ENCODE measurements at places on chromosomes 16 and 17.
A peak's percentile ranks its signal among the peaks of the same experiment; 100 is the strongest.

DNA sequence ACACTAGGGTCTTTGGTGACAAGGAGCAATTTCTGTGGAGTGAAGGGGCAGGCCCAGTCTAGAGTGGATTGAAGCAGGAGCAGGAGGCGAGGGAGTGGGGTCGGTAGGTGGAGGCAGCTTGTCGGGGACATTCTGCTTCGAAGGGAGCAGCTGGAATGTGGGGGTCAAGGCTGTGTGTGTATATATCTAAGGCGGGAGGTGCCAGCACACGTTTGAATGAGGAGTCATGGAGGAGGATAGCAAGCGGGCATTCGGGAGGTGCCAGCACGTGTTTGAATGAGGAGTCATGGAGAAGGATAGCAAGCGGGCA, 17.7 kb downstream of the NT5M start:
- no peak for DNase-seq

DNA sequence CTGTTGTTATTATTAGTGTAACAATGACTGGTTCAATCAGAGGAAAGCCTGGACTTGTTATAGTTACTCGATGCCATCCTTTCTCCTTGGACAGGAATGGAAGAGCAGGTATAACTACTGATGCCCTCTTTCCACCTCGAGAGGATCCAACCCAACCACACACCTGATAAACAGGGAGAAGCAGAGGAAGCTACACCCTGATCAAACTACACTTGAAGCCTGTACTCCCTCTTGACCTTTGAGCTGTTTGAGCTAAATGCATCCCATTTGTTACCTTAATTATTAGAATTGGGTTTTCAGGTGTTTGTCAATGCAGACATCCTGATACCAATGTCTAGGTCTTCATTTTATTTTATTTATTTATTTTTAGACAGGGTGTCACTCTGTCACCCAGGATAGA, 23.7 kb upstream of the HLF start:
- DNase-seq: no peak

GRCh38 chr16:30447512-30448226, 2.0 kb upstream of the SEPHS2 start:
- DNase-seq: no peak

DNA sequence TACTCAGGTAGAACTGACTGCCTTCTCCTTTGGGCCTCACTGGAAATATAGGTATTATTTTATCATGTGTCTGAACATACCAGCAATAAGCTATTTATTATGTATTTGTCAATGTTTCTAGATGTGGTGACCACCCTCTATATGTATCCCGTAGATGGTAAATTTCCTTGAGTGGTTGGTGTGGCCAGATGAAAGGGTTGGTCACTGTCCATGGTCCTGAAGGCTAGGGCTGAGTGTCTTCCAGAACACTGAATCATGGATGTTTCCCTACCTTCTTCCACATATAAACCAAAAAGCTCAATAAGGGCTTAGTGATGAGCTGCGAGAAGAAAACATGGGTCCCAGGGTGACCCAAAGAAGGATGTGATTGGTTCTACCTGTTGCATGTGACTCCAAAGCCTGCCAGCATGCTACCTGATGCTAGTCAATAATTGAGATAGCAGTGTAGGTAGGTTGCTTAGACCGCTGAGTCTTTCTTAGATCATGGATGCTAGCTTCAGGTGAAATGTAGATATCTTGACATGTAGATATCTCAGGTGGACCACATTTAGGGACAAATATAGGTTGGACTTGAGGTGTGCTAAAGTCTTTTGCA, 150.3 kb downstream of the ASIC2 start:
- DNase-seq: peak; percentile 59

- DNase-seq: no peak
Observed at GRCh38 chr17:46139432-46140210, 53.6 kb downstream of the KANSL1 start.

DNA sequence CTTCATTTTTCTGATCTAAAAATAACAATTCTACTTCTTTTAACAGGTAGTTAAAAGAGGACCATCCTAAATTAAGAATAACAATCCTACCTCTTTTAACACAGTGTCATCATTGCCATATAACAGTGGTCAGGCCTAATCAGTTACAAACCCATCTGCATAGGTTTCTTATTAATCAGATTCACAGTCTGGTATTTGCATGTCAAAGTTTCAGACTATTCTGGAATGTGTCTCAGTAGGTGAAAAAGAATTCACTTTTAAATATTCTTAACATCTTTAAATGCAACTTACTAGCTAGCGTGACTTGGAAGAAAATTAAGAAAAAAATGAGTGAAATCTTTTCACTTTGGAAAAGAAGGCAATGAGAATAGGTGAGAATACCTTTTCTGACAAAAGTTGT, 6.8 kb upstream of the KRT12 start:
- no peak for DNase-seq

- DNase-seq: peak; percentile 86
Observed at GRCh38 chr17:18261146-18261515, 669 bp downstream of the MIEF2 start.

DNA sequence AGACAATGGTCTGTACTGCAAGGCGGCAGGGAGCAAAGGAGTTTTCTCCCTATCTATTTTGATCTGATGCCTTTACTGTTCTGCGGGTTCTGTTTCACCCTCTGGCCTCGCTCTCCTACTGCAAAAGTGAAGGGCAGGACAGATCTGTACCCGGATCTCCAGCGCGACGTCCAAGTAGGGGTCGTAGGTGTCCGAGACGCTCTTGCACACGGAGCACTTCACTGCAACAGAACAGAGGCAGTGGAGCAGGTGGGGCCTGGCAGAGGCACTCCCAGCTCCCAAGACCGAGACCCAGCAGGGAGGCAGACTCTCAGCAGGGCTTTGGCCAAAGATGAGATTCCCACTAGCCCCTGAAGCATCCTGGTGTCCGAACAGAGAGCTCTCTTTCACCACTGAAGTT, 19.8 kb downstream of the USP36 start:
- no peak for DNase-seq

GRCh38 chr17:53106886-53107285, 715.8 kb upstream of the KIF2B start:
- no peak for DNase-seq

DNA sequence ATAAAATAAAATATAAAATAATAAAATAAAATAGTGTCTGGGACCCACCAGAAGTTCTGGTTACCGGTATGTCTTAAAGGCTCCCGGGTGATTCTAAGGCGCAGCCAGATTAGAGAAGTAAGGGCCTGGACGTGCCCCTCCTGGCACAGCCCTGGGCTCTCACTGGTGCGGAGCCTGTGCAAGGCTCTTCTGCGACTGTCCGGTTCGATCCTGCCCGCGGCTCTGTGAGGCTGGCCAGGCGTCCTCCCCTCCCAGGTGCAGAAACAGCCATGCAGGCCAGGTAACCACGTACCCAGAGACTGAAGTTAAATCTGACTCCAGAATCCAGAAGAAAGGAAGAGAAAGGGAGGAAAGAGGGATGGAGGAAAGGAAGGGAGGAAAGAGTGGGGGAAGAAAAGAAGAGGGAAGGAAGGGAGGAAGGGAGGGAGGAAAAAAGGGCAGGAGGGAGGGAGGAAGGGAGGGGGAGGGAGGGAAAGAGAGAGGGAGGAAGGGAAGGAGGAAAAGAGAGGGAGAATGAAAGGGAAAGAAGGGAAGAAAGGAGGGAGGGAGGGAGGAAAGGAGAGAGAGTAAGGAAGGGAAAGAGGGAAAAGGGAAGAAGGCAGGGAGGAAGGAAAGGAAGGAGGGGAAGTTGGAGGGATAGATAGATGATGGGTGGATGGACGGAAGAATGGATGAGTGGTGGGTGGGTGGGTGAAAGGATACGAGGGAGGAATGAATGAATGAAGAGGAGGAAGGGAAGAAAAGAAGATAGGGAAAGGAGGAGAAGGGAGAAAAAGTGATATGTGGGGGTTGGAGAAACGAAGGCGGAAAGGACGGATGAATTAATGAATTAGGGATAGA, 42.3 kb downstream of the C16orf82 start:
- DNase-seq: no peak

- peak; percentile 30 for DNase-seq
Observed at GRCh38 chr17:44014133-44014436, 678 bp downstream of the TMEM101 start.

GRCh38 chr17:58535431-58535830, 21.0 kb upstream of the MTMR4 start:
- peak; percentile 36 for DNase-seq

DNA sequence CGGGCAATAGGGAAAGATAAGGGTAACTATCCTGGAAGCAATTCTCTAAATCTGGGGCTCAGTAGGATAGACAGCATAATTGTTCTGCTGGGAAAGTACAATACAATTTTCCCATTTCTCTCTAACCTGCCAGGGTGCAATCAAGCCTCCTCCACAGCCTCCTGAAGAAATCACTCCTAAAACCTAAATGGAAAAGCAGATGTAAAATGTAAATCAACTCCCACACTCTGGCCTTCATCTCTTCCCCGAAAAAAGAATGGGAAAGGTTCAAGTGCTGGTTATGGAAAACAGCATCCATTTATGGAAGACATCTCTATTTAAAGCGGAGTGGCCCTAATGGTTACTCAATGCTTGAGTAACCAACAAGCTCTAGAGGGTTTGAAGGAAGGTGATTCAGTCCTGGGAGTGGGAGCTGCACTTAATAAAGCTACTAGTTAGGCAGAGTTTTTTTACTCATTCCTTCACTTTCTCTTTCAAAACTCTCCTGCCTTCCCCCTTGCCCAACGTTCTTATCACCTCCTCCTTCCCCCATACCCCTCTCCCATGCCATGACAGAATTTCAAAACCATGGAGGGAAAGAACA, 5.1 kb downstream of the MMD start:
- no peak for DNase-seq

DNA sequence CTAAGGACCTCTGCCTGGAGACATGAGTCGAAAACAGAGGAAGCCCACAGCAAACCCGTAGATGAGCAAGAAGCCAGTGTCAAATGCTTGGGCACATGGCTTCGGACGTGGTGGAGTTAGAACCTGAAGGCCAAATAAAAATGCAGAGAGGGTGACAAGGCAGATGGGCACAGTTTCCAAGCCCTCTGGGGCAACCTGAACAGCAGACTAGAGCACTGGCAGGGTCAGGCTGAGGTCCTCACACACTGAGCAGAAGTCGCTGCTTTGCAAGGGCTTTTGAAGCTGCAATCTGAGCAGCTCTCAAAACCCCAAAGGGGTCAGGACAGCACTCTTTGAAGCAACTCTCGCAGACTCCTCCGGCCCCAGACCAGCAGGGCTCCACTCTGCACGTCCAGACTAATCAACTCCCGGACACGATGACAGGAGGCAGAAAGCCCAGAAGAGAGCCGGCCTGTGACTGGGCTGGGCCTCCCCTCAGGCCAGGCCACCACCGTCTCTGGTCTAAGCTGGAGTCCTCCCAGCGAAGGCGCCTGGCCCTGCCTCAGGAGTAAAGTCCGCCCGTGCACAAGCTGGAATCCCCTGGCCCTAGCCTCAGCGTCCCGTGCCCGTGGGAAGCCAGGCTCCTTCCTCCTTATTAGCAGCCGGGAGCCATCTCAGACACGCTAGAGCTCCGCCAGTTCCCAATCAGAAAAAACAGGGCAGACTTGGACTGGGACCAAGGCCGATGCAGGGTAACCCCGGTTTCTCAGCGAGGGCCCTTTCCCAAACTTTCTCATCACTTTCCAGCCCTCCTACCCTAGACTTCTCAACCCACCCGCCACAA, 924 bp downstream of the SMARCD2 start:
- no peak for DNase-seq

GRCh38 chr16:2154533-2155090, 970 bp upstream of the TRAF7 start:
- no peak for DNase-seq

- no peak for DNase-seq
Observed at GRCh38 chr16:16137110-16137509, 86.2 kb downstream of the ABCC6 start.

GRCh38 chr16:89898201-89898967, 20.3 kb upstream of the MC1R start:
- DNase-seq: no peak

- no peak for DNase-seq
Observed at GRCh38 chr17:21355586-21355985, 20.6 kb upstream of the KCNJ12 start.

DNA sequence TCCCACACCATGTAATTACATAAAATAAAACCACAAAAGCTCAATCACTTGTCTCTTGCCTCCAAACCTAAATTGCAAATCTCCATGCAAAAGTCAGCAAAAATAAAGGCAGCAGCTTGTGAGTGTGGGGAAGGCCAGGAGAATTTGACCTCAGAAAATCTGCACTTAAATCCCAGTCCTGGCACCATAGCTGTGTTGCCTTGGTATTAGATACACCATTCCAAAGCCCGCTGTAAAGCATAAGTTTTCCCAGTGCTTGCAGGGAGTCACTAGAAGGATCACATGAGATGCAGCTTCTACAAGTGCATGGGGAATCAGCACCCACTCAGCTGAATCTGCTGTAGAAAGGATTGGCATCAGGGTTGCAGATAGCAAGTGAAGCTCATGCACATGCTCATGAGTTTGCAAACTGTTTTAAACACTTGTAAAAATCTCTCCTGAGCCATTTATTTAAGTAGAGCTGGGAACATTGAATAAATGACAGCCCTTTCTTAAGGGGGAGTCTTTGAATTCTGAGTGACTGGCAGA, 495.0 kb upstream of the HSBP1 start:
- no peak for DNase-seq

DNA sequence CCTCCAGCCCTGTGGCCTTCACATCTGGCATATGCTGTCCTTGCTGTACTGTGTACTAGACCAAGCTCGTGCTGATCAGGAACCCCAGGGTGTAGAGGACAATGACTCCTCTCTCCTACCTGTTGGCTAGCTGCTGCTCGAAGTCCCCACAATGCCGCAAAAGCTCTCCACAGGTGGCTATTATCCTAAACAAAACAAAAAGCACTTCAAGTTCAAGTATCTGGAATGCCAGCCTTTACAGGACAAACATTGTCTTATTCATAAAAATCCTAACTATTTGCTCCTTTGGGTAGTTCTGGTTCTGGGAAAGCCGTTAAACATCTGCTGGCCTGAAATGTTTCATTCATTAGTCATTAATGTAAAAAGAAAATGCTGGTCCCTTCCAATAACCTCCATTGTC, 42.8 kb downstream of the COG7 start:
- no peak for DNase-seq

DNA sequence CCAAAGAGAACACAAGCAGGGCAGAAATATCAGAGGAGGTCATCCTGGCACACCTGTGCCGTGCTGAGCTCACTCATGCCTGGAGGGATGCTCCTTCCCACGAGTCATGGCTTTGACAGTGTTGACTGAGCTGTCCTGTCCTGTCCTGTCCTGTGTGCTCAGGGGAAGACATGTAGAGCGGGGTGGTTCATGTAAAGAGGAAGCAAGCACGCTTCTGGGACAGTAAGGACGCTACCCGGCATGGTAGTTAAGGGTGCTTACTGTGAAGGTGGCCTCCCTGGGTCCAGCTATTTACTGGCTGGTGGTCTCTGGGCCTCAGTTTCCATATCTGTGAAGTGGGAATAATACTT, 398 bp downstream of the LGALS9 start:
- no peak for DNase-seq

All from RWPE1 (cell line).